Cardiac muscle cell (in vitro differentiated cells and primary cell): ENCODE measurements at places on chromosomes 7 and 10. TPM values are rescaled to one million over a fixed set of nuclear protein-coding genes. Genes with fewer than 3 reads are reported as not detected.

DNA sequence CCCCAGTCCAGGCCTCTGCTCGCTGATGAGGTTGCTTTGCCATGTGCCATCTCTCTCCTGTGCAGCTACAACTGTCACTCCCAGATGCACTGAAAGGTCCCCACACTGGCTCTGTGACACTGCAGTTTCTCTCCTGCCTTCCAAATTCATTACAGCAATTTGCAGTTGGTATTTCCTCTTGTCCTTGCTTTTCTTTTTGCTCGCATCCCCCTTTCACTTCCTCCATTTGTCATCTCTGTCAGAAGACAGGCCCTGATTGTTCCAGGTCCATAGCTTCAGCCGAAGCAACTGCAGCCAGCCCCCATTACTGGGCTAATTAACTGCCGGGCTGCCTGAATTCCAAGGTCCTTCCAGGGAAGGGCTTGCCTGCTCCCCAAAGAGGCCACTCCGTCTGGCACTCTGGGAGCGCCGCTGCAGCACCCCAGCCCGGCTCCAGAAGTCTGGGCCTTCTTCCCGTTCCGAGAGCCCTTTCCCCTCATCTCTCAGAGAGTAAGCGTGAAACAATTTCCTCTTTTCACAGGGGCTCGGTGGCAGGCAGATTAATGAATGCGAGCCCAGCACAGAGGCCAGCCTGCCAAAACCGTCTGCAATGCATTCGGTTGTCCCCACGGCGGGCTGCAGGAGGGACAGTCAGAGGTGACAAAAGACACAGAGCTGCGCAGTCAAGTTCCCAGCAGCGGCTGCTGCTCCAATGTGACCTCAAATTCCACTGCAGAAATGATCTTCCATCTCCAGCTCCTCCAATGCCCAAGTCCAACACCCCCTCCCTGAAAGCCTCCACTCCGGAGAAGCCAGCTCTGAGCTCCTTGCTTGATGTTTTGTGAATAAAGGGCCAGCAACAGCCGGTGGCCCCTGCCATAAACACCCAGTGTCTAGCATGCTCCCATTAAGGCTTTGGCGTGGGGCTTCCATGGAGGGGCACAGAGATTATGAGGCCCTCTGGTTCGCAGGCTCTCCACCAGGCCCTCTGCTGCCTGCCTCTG, 279.4 kb upstream of the HABP2 start:
- DNase-seq: peak; percentile 38
- no peak overlapping the region for H3K27ac ChIP-seq
- H3K4me1 ChIP-seq: no peaks in the 10 kb centered on the region
- H3K36me3 ChIP-seq: no peaks in the 10 kb centered on the region

DNA sequence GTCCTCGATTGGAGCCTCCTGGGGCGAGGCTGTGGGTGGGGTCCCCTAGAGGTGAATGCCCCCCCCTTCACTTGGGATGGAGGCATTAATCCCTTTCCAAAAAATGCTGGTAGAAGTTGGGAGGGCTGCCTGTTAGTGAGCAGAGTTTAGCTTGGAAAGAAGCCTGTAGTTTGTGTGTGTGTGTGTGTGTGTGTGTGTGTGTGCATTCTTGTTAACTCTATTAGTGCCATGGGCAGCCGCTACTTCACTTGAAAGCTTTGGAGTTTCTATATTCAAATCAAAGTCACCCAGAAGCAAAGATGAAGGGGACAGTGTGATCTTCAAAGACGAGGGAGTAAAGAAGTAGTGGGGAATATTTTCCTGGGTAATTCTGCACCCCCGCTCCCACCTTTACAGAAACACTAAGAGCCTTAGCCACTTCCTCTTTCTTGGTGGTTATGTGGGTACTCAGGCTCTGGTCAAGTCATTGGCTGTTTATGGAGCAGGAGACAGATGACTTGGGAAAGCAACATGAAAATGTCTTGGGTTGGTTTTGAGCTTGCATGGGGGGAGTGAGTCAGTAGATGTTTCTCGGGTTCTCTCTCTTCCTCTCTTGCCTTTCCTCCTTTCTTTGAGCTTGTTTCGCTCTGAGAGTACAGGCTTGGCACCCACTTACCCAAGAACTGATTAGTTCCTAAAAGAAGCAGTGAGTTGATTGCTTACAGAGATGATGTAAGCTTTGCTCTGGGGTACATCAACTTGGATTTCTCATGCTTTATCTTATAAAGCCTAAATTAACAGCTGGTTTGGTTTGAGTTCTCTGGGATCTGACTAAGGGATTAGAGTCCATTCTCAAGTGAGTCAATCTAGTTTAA, 35.9 kb downstream of the TCF7L2 start:
- peak overlapping the region; percentile 55 for H3K27ac ChIP-seq
- H3K4me1 ChIP-seq: peaks cover 50% of the 10 kb centered on the region
- H3K36me3 ChIP-seq: no peaks in the 10 kb centered on the region
- peak; percentile 68 for DNase-seq

Gene PLEKHS1
- not detected in 2 replicates for total RNA-seq

Gene SORCS1
- total RNA-seq: 60.1 and 73.0 TPM in 2 replicates

Gene AOAH
- total RNA-seq: not detected in 2 replicates
